ENCODE measurements at places on chromosomes 12 and 14. TPM values are rescaled to one million over a fixed set of nuclear protein-coding genes. Genes with fewer than 3 reads are reported as not detected.

- H3K27ac ChIP-seq: no peak overlapping the region
- H3K27me3 ChIP-seq: no peaks in the 10 kb centered on the region
Measured at GRCh38 chr12:105812366-105812765, 326.4 kb downstream of the NUAK1 start.

DNA sequence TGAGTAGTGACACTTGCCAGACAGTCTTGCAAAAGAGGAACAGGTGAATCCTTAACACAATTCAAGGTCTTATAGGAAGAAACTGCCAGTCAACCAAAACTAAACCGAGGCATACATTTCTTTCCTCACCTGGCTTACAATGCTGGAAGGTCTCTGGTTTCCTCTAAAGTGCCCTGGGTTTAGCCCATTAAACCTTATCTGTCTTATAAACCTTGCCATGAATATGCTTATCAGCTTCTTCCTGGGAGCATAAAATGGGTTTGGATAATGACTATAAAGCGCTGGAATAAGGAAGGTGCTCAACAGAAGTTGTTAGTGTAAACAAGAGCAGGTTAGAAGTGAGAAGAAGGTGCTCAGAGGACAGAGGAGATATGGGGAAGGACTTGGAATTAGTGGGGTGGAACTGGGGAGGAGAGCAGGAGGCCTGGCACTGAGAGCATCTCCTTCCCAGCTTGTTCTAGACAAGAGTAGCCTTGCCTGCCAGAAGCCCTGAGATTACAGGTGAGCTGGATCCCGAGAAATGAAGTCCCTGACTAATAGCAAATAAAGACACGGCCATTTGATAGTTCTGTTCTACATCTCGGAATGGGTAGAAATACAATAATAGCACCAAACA, 14.1 kb upstream of the GPRC5A start:
- H3K4me1 ChIP-seq: peaks cover 15% of the 10 kb centered on the region
- no peak overlapping the region for H3K4me3 ChIP-seq
- no peak for DNase-seq

Gene KLRD1
- 0.03 TPM for total RNA-seq

DNA sequence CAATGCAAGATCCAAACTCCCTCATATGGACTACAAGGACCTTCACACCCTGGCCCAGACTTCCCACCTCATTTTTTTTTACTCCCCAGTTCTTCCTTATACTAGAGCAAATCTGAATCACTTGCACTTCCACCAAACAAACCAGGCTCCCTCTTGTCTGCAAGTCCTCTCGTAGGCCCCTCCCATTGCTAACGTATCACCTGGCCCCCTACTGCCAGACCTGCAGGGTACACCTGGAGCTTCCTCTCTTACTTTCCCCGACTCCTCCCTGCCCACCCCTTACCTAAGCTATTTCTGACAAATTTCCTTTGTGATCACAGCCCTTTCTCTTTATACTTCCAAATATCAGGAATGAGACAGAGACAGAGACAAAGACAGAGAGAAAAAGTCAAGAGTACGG, 463.9 kb downstream of the GALC start:
- peak; percentile 74 for DNase-seq
- no peaks in the 10 kb centered on the region for H3K27me3 ChIP-seq
- H3K27ac ChIP-seq: no peak overlapping the region

- no peak overlapping the region for H3K4me3 ChIP-seq
- no peaks in the 10 kb centered on the region for H3K36me3 ChIP-seq
- H3K4me1 ChIP-seq: no peaks in the 10 kb centered on the region
- no peaks in the 10 kb centered on the region for H3K27me3 ChIP-seq
- DNase-seq: no peak
Measured at GRCh38 chr12:13223179-13223804, 26.8 kb downstream of the EMP1 start.

Gene NKX2-1
- not detected for total RNA-seq

GRCh38 chr14:22641846-22642245, 2.3 kb downstream of the OR6J1 start:
- no peak for DNase-seq
- no peak overlapping the region for H3K27ac ChIP-seq
- no peaks in the 10 kb centered on the region for H3K36me3 ChIP-seq
- H3K4me1 ChIP-seq: no peaks in the 10 kb centered on the region
- no peaks in the 10 kb centered on the region for H3K27me3 ChIP-seq
- H3K4me3 ChIP-seq: no peak overlapping the region

DNA sequence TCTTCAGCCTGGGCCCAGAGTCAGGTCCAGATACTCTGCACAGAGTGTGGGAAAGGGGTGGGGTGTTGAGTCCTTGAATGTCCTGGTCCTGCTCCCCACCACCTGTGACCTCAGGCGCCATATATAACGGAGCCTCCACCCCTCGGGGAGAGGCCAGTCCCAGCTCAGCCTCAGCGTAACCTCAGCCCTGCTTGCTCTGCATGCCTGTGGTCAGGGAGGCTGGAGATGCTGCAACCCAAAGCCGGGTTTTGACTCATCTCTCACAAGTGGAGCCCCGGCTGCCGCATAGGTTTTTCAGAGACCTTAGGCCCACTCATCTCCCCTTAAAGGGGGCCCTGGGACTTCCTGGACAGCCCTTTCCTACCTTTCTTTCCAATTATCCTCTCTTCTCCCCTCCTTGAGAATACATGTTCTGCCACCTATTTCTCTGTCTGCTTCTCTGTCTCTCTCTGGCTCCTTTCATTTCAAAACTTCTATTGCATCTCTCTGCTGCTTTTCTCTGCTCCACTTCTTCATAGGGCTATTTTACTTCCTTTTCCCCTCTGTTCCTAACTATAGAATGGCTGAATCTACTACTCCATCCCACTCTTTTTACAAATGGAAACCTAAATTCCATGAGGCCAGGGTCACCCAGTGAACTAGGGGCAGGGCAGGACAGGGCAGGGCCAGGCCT, 1.2 kb downstream of the ITGB7 start:
- H3K27ac ChIP-seq: no peak overlapping the region
- H3K36me3 ChIP-seq: no peaks in the 10 kb centered on the region
- H3K27me3 ChIP-seq: peaks cover 8% of the 10 kb centered on the region

Gene SERPINA1
- not detected for total RNA-seq

Gene RNASE3
- total RNA-seq: not detected

GRCh38 chr12:31819427-31819826, 90.6 kb upstream of the AMN1 start:
- no peaks in the 10 kb centered on the region for H3K4me1 ChIP-seq
- H3K27ac ChIP-seq: no peak overlapping the region
- no peak for DNase-seq
- H3K27me3 ChIP-seq: no peaks in the 10 kb centered on the region
- no peaks in the 10 kb centered on the region for H3K36me3 ChIP-seq

Gene NDUFA9
- total RNA-seq: 17.8 TPM

- DNase-seq: no peak
- H3K27ac ChIP-seq: no peak overlapping the region
- H3K4me3 ChIP-seq: no peak overlapping the region
- 0 out of 2 replicates have a peak, but pooled peaks cover 3% of the 10 kb centered on the region for H3K36me3 ChIP-seq
- H3K27me3 ChIP-seq: no peaks in the 10 kb centered on the region
Measured at GRCh38 chr14:51140856-51141255, 46.0 kb upstream of the TRIM9 start.

- DNase-seq: no peak
- peaks cover 19% of the 10 kb centered on the region for H3K36me3 ChIP-seq
- no peaks in the 10 kb centered on the region for H3K27me3 ChIP-seq
- H3K4me3 ChIP-seq: no peak overlapping the region
- no peak overlapping the region for H3K27ac ChIP-seq
Measured at GRCh38 chr14:102957222-102957621, 34.8 kb downstream of the AMN start.

Gene KRT6C
- not detected for total RNA-seq

- no peak overlapping the region for H3K4me3 ChIP-seq
- no peaks in the 10 kb centered on the region for H3K27me3 ChIP-seq
- no peaks in the 10 kb centered on the region for H3K4me1 ChIP-seq
- no peak for DNase-seq
Measured at GRCh38 chr12:132399092-132400010, 70.0 kb upstream of the GALNT9 start.

Gene HHIPL1
- total RNA-seq: 2.0 TPM

- H3K4me3 ChIP-seq: no peak overlapping the region
- no peak overlapping the region for H3K27ac ChIP-seq
- no peaks in the 10 kb centered on the region for H3K36me3 ChIP-seq
Measured at GRCh38 chr14:37443461-37443860, 151.6 kb downstream of the FOXA1 start.

- no peaks in the 10 kb centered on the region for H3K4me1 ChIP-seq
- no peaks in the 10 kb centered on the region for H3K27me3 ChIP-seq
- H3K27ac ChIP-seq: no peak overlapping the region
- DNase-seq: no peak
- no peaks in the 10 kb centered on the region for H3K36me3 ChIP-seq
Measured at GRCh38 chr14:103735022-103735421, 19.4 kb downstream of the ZFYVE21 start.

DNA sequence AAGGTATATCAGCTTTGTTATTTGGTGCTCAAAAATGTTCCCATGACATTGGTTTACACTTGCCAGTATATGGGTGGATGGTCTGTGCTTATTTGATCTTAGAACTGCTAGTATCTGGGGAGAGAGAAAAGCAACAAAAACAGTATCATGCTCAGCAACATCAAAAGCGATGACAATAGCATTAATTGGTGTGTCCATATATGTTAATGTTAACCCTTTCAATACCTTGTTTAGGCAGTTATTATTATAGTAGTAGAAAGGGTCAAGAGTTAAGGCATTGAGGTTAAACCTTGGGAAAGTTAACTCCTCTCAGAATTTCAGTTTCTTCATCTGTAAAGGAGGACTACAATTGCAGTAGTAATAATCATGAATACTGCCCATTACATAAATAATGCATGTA, 37.4 kb upstream of the SLC38A2 start:
- no peaks in the 10 kb centered on the region for H3K36me3 ChIP-seq
- DNase-seq: no peak
- no peak overlapping the region for H3K27ac ChIP-seq
- no peak overlapping the region for H3K4me3 ChIP-seq
- no peaks in the 10 kb centered on the region for H3K27me3 ChIP-seq

GRCh38 chr12:125185740-125186470, 120.7 kb downstream of the AACS start:
- peak within 1 kb of the TSS; percentile 82 for H3K4me3 ChIP-seq
- peak; percentile 90 for DNase-seq
- H3K27me3 ChIP-seq: peaks cover 36% of the 10 kb centered on the region
- no peaks in the 10 kb centered on the region for H3K36me3 ChIP-seq
